Fibroblast of skin of left quadriceps (primary cell): ENCODE measurements at places on chromosomes 4 and X.

DNA sequence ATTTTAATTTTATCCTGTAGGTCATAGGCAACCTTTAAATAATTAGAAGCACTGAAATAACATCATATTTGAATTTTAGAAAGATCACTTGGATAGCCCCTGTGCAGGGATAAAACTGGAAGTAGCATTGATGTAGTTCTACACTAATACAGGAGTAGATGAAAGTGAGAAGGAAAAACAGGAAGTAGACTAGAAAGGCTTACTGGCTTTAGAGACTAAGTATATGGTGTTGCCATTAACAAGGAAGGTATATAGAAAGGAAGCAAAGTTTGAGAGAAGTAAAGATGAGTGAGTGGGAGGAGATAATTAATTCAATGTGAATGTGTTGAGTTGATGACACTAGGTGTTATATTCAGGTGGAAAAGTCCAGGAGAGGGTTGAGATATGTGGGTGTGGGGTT is 73.1 kb upstream of the EPGN start:
- DNase-seq: no peak

GRCh38 chr4:48554606-48555005 is 64.6 kb downstream of the ZAR1 start:
- DNase-seq: no peak

DNA sequence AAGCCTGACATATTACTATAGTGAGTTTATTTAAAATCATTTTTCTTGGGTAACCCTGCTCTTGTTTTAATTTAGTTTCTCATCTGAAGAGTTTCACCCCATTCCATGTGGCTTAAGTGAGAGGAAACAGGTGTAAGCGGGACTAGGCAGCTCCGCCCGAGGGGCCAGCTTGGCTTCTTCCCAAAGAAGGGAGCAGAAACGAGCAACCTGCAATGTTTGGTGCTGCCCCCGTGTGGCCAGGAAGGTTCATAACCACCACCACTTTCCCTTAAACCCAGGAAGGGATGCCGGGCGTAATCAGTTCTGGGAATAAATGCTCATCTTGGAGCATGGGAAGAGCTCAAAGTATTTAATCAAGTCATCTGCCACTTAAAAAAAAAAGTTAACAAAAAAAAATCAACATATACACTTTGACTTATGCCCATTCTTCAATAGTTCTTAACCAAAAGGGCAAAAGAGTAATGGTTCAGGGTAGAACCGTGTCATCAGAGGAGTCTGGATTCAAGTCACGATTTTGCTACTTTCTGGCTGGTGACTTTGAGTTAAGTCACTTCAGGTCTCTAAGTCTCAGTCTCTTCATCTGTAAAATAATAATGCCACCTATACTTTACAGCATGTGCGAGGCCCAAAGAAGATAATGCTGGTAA is 147.9 kb downstream of the NSUN7 start:
- DNase-seq: peak; percentile 37

DNA sequence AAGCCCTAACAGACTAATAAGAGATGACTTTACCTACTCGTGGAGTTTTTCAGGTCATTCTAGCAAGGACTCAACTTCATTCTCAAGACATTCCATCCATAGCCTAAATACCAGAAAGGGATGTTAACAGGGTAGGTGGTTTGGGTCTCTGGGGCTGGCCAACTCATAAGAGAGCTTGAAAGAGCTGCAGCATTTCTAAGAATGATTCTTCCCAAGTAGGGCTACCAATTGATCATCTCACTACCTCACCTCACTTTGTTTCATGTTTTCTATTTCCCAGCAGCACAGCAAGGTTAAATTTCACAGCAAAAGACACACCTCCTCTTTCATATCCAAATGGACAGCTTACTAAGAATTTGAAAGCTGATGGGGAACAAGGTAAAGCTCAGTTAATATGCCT is 614.8 kb upstream of the DIPK2B start:
- no peak for DNase-seq

GRCh38 chrX:5113128-5113527 is 1115.5 kb downstream of the NLGN4X start:
- no peak for DNase-seq

GRCh38 chr4:56704089-56704871 is 23.2 kb upstream of the HOPX start:
- no peak for DNase-seq

DNA sequence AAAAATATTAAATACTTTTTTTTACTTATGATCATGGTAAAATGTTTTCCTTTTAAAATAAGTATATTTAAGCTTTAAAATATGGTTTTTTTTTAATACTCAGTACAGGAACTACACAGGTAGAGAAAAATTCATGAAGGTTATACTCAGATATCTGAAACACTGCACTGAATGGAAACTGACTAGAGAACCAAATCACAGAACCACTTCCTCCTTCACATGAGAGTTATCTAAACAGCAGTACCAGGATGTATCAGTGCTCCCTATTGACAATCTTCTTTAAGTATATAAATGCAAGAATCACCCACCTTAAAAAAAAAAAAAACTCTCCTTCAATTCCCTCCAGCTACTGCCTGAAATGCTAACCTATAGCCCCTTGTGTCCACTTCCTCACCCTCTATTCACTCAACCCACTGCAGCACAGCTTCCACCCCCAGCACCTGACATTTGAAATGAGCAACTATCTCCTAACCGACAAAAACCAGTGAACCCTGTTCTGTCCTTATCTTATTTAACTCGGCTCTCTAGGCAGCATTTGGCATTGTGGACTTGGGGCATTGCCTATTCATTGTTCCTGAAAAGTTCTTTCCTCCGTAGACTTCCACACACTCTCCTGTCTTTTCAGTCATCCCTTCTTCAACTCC is 9.1 kb downstream of the SLC7A3 start:
- no peak for DNase-seq

GRCh38 chr4:121822796-121823504 is 733 bp downstream of the CCNA2 start:
- no peak for DNase-seq

DNA sequence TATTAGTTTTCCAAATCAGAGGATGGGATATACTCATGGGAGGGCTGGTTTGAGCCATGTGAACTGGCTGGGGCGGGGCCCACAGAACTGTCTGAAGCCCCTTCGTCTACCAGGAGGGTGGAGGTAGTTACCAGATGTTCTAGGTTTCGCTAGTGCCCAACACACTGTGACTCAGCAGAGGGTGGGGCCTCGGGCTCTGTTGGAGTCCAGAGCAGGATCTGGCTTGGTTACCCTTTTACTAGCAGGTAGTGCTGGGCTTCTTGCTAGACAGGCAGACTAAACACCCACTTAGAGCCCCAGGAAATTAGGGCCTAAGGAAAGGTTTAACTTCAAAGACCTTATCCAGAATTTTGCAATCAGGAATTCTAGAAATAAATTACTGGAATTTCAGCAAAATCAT is 56.2 kb upstream of the CHRDL1 start:
- DNase-seq: no peak

GRCh38 chrX:55783723-55784122 is 66.2 kb downstream of the RRAGB start:
- DNase-seq: no peak

DNA sequence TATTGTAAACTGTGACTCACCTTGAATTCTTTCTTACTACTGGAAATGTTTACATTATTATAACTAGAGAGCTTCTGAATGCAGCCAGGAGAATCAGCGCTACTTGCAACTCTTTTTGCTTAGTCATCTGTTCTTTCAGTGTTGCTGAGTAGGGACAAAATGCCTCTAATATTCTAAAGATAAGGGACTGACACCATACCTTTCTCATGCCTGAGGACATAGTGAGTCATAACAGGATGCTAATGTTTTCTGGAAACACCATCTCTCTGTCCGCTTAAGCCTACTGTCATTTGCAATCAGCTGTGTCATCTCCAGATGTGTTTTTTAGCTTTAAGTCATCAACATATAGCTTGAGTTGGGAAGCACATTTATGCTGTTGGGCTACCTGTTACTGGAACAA is 108.3 kb downstream of the QRFPR start:
- DNase-seq: peak; percentile 24

DNA sequence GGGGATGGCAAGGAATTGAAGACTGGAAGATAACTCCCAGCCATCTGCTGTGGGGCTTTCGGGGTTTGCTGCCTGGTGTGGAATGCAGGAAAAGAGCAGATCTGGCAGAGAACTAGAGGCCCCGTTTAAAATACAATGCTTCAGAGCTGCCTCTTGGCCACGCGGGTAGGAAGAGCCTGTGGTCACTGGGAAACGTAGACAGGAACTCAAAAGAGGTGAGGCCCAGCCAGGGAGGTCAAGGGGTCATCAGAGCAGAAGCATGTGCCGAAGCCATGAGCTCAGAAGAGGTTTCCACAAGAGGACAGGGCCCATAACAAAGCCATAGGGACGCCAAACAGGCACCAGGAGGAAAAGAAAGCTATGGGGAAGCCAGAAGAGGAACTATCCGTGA is 14.5 kb upstream of the STS start:
- DNase-seq: no peak

DNA sequence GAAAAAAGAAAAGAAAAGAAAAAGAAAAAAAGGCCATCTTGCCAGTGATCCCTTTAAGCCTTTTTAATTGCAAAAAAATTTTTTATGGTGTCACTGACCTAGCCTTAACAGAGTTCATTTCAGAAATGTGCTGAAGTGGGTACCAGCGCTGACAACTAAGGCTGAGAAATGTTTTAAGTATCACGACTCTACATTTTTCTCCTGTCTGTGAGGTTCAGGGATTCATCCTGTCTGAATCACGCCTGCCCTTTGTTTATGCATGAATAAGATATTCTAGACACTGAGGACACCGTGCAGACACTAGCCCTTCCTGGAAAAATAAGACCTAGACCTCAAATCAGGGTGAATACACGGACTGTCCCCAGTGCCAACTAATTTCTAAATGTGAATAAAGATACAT is 154.4 kb upstream of the NOCT start:
- DNase-seq: no peak

DNA sequence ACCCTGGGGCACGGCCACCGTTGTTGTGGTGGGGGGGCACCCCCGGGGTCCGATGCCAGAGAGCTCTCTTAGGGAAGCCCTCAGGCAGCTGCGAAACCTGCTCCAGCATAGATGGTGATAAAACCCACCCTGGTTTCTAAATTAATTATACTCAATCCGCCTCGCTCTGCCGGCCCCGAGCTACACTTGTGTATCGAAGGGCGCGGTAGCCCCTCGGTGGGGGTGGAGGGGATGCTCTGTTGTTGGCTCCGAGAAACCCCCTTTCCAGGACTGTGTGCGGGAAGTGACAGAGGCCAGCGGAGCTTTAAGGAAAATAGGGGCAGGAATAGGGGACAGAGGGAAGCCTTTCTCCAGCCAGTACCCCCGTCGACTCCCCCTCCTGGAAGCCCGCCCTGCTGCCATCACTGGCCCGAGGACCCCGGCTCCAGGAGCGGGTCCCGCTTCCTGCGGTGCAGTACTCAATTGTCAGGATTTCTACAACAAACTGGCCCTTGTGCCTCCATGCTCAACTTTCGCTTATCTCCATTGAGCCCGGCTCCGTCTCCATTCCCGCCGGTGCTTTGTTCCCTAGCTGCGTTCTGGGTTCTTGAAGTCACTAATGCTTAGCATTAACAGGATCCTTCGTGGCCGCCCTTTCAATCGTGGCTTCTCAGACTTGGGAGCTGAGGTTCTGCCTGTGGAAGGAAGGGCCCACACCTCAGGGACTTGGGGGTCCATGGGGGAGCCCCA is 408.2 kb downstream of the BCOR start:
- no peak for DNase-seq

DNA sequence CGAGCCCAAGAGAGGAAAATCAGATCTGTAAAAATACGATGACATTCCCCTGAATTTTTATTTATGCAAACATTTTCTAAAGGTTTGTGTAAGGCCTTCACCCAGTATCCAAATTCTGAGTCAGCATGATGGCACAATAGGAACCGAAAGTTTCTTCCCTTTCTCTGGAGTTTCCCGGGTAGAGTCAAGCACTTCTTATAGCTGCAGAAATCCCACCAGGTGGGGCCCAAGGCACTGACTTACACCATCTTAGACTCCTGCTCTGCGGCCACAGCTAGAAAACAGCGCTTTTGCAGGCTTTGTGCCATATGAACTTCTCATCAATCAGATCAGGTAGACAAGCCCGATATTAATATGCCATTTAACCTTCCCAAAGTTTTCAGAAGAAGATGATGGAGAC is 13.4 kb downstream of the LEF1 start:
- DNase-seq: no peak

DNA sequence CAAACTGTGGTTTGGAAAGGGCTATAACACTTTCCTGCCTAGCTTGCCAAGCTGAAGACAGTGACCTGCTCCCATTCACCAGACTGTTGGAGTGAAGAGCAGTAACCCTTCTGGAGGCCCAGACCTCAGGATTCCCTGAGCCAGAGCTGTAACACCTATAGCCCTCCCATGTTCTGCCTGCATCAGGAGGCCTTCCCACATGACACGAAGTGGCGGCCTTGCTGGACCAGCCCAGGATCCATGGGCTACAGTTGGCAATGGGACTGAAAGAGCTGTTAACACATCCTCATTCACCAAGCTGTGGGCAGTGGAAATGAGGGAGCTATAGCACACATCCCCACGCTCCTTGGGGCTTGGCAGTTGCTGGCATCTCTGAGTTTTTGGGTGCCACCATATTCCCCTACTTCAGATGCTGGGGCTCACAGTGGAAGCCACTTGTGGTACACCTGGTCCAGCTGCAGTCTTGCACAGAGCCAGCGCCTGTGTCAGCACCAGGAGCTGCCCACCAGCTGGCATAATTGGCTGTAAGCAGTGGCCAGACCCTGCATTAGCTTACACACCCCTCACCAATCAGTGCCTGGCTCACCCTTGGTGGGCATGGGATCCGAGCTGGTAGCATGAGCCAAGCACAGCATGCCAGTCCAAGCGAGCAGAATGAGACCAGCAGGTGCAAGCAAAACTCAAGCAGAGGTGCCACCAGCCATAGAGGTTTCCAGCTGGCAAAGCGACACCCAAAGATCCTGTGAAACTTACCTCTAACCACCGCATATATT is 1029.3 kb downstream of the TECRL start:
- no peak for DNase-seq

- no peak for DNase-seq
These were observed 112.5 kb downstream of the SCLT1 start for GRCh38 chr4:128980816-128981326.

- DNase-seq: no peak
These were observed 154.5 kb upstream of the SLC4A4 start for GRCh38 chr4:71184195-71184781.

DNA sequence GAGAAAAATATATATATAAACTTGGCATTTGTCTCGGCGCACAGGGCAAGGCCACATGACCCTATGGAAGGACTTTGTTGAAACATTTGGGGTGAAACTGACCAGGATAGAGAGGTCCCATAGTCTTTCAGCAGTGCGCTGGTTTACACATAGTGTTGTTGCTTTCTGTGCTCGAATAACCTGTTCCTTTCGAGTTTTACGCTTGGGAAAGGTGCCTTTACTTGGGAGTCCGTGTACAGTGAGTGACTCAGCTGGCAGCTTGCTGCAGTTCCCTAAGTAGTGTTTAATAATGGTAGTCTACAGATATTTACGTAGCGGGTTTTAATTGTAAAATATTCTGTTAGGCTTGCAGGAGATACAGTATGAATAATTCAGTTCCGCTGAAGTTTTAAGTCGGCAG is 578 bp downstream of the APOOL start:
- no peak for DNase-seq

- peak; percentile 86 for DNase-seq
These were observed 244.2 kb upstream of the MAB21L2 start for GRCh38 chr4:150337734-150338133.
